ENCODE measurements at places on chromosomes 5 and 9.

- no peak for DNase-seq
These were observed 36.8 kb downstream of the SLC22A5 start for GRCh38 chr5:132406144-132406783.

DNA sequence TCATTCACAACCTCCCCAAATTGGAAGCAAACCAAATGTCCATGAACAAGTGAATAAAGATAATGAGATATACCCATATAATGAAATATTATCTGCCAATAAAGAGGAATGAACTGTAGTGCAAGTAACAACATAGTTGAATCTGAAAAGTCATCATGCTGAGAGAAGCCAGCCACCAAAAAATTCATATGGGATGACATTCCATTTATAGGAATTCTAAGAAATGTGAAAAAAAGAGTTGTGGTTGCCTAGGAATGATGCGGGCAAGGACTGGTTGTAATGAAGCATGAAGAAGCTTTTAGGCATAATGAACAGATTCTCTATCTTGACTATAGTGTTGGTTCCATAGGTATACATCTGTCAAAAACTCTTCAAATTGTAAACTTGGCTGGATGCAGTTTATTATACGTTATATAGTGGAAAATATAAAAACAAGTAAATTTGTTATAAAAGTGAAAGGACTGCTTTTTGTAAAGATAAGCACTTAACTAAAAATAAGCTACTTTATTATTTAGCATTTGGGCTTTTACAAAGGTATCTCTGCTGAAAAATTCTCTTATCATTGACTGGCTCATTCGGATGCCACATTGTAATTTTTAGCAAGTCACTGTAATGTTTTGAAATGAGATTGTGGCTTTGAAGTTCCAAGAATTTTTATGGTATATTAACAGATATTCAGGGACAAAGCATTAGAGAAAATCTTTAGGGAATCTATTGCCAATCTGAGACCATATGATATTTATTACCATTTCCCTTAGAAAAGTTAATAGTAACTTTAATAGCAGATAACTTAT lies 21.2 kb upstream of the TTC23L start:
- peak; percentile 26 for DNase-seq

DNA sequence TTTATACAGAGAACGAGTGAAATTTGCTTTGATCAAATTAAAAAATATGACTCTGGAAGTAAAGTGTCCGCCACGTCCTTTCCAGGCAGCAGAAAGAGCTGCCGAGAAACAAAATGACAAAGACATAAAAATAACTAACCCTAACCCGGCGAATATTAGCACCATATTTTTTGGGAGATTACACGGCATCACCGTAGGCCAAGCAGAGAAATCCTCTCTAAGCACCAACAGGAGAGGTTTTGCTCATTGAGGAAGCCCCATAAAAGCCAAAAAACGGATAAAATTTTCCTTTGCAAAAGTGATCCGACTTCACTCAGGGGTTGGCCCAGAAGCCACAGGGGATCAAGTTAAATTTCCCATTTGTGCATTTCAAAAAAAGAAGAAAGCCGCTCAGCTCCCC lies 70.9 kb downstream of the PCDH1 start:
- no peak for DNase-seq

DNA sequence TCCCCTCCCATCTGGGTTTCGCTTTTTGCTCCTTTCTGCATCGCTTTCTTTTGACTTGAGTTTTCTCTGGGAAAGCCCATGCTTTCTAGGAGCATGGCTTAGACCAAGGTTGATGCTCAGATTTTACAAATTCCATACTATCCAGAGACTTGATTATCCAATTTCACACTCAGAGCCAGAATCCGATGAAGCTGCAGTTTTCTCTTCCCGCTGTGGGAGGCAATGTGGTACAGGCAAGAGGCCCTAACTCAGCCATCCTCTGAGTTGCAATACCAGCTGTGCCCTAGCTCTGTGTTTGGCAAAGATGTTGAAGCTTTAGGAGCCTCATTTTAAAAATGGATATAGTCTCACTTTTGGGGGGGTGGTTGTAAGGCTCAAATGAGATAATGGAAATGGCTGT lies 85.1 kb downstream of the BRINP1 start:
- DNase-seq, result no peak

DNA sequence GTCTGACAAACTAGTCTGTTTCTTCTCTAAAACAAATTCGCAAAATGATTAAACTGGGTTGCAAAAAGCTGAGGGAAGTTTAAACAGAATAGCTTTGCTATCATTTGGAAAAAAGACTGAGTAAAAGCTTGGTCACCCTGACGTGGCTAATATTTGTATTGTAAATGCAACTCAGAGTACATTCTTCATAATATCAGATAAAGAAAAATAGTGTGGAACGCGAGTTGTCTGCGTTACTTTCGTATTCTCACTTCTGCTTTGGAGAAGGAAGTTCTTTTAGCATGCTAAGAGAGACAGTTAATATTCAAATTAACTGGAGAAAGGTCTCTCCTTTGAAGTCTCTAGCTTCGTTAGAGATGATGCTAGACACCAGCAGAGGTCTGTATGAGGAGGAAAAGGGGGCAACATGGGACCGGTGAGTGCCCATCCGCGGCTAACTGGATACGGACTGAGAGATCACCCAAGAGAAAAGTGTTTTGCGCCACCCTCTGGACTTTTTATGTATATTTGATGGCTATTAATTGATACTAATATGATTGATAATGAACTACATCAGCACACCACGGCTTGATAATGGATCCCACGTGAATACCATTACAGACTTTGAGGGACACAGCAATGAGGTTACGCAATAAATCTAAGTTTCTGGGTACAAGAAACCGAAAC lies 2.9 kb upstream of the CNTRL start:
- DNase-seq, result peak; percentile 74

- no peak for DNase-seq
These were observed 203.7 kb downstream of the GLIS3 start for GRCh38 chr9:4096121-4096520.

GRCh38 chr5:5765066-5765850 lies 342.8 kb downstream of the ICE1 start:
- DNase-seq, result no peak

DNA sequence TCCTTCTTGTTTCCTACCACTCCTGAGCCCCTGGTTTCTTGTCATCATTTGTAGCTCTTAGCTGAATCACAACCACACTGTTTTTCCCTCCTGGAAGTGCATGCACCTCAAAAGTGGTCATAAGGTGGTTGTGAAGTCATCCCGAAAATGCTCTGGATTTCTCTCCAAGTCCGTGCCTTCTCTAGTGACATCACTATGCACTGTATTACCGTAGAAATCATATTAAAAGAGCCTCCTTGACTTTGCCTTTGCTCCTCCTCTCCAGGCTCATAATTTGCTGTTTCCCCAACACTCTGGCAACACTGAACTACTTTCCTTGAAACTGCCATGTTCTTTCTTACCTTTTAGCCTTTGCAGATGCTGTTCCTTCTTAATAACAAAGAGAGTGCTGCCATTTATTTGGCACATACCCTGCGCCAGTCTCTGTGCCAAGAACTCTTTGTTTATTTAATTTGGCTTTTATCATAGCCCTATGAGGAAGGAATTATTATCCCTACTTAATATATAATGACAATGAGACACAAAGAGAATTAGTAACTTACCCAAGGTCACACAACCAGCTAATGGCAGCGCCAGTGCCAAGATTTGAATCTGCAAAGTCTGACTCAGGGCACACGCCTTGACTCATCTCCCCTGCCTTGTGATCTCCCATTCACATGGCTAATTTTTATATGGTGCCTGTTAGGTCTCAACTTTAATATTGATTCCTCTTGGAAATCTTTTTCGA lies 115.4 kb downstream of the KIF4B start:
- no peak for DNase-seq

- peak; percentile 40 for DNase-seq
These were observed 1.4 kb downstream of the SNX18 start for GRCh38 chr5:54518818-54519508.

GRCh38 chr5:131394128-131394527 lies 130.3 kb downstream of the CDC42SE2 start:
- peak; percentile 90 for DNase-seq

- DNase-seq, result no peak
These were observed 547.0 kb downstream of the PDE4D start for GRCh38 chr5:59346514-59346913.

DNA sequence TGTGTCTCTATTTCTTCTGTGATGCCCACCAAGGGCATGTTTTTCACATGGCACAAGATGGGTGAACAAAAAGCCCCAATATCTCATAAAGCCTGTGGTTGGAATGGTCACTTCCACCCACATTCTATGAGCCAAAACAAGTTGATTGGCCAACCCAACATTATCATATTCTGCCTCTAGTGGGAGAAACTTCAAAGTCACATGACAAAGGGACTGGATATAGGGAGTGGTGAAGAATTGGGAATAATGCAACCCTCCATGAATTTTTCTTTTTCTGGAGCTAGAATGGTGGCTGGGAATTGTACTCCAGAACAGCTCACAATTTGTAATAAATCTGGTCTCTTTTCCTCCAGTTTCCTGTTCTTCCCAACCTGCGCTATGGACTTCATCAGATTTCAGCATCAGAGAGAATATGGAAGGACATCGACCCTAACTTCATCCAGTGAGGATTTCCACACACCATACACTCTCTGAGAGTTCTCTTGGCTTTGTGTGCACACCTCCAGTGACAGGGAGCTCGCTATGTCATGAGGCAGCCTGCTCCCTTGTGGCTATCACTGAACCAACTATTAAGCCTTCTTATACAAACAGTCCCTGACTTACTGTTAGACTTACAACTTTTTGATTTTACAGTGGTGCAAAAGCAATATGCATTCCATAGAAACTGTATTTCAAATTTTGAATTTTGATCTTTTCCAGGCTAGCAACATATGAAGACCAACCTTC lies 12.0 kb upstream of the B4GALT1 start:
- DNase-seq, result no peak

DNA sequence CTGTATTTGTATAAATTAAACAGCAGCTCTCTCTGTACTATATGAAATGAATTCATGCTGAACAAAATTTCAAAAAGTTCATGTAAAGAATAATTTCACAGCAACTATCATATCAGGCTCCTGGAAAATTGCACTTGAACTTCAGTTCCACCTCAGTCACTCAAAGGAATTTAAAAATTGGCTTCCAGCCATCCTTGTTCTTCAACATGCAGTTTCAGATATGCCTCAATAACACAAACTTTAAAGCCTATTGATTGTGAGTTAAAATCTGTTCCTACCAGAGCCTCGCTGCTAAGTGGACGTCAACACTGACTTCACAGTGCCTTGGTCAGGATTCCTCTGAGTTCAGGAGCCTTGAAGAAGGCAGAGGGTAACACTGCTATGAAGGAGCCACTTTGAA lies 418.7 kb upstream of the WWC1 start:
- no peak for DNase-seq

- no peak for DNase-seq
These were observed 3.9 kb downstream of the GCNT4 start for GRCh38 chr5:75048457-75048953.

DNA sequence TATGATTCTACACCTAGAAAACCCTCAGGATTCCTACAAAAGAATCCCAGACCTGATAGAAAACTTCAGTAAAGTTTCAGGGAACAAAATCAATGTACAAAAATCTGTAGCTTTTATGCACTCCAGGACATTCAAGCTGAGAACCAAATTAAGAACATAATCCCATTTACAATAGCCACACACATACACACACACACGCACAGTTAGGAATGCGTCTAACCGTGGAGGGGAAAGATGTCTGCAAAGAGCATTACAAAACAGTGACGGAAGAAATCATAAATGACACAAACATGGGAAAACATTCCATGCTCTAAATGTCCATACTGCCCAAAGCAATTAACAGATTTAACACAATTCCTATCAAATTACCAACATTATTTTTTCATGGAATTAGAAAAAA lies 51.4 kb upstream of the CAST start:
- DNase-seq, result no peak

- DNase-seq, result no peak
These were observed 57.1 kb upstream of the CER1 start for GRCh38 chr9:14779566-14780022.

- DNase-seq, result peak; percentile 14
These were observed 98.5 kb downstream of the GPR21 start for GRCh38 chr9:123131993-123132392.

GRCh38 chr5:98573834-98574320 lies 199.6 kb upstream of the RGMB start:
- no peak for DNase-seq

- peak; percentile 58 for DNase-seq
These were observed 7.1 kb downstream of the PHYHD1 start for GRCh38 chr9:128927731-128928411.

DNA sequence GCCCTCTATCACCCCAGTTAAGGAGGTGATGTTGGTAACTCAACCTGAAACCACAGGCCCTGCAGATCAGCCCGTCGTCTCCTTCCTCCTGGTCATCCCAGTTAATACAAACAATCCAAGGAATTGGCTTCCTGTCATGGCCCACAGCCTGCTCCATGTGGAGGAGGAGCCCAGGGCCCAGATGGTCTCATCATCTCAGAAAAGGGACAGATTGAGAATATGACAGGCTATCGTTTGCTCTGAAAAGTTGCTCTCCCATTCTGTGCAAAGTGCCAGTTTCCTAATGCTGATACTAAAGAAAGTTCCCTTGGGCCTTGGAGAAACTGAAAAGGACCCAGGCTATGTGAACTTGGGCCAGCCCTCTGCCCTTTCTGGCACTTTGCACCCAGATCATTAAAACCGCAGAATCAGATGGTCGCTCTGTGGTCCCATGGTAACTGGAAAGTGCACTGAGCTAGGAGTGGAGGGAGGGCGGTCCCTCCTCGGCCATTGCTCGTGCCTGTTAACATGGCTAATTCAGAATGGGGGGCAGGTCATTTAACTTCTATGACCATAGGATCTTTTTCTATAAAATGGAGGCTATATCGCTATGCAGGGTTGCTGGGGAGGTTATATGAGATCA lies 675 bp upstream of the SPAAR start:
- DNase-seq, result no peak

GRCh38 chr9:113817171-113817570 lies 58.9 kb upstream of the ZNF618 start:
- DNase-seq, result no peak

GRCh38 chr5:101326766-101327165 lies 423.7 kb upstream of the ST8SIA4 start:
- no peak for DNase-seq

- DNase-seq, result no peak
These were observed 247.3 kb downstream of the MAN2A1 start for GRCh38 chr5:109936996-109937395.

GRCh38 chr9:128657796-128658195 lies 1.1 kb upstream of the DYNC2I2 start:
- DNase-seq, result no peak

GRCh38 chr9:124458441-124458840 lies 8.2 kb downstream of the ADGRD2 start:
- no peak for DNase-seq

All from fibroblast of the aortic adventitia (primary cell).